ENCODE measurements at places on chromosomes 3 and 15.

GRCh38 chr15:96097661-96098060 is 232.8 kb upstream of the NR2F2 start:
- no peak for DNase-seq

- DNase-seq: no peak
Measured at GRCh38 chr15:99473981-99474906, 91.5 kb upstream of the MEF2A start.

GRCh38 chr3:9217784-9218513 is 31.5 kb downstream of the SRGAP3 start:
- no peak for DNase-seq

- DNase-seq: no peak
Measured at GRCh38 chr15:47409038-47409437, 308.3 kb upstream of the SEMA6D start.

Data from activated naive CD4-positive, alpha-beta T cell treated with anti-CD3 and anti-CD28 coated beads, Interleukin-2, amount 50 U/mL, for 72 hours (primary cell).